Cerebellar cortex (tissue), 1 donor: ENCODE measurements at places on chromosomes 1 and 21.

DNA sequence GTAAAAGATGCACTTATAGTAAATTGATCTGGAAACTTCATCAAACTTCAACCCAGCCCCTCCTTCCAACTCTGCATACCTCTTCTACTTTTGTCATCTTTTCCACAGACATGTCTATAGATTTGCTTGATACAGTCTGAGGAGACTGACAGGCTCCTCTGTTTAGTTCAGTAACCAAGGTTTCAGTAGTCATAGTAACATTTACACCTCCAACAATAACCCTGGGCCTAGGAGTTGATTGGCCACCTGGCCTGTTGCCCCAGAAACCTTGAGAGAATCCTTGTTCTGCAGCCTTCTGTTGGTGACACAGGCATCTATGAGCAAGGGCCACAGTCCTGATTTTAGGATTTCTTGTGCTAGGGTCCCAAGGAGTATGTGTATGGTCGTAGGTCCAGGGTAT lies at the start of gene CFAP141:
TSS of gene CFAP141 (minus strand) at position 138 of the 400 bp plus-strand sequence. CDS start at position 112, 26 bp downstream.
- peak; percentile 26 for DNase-seq

DNA sequence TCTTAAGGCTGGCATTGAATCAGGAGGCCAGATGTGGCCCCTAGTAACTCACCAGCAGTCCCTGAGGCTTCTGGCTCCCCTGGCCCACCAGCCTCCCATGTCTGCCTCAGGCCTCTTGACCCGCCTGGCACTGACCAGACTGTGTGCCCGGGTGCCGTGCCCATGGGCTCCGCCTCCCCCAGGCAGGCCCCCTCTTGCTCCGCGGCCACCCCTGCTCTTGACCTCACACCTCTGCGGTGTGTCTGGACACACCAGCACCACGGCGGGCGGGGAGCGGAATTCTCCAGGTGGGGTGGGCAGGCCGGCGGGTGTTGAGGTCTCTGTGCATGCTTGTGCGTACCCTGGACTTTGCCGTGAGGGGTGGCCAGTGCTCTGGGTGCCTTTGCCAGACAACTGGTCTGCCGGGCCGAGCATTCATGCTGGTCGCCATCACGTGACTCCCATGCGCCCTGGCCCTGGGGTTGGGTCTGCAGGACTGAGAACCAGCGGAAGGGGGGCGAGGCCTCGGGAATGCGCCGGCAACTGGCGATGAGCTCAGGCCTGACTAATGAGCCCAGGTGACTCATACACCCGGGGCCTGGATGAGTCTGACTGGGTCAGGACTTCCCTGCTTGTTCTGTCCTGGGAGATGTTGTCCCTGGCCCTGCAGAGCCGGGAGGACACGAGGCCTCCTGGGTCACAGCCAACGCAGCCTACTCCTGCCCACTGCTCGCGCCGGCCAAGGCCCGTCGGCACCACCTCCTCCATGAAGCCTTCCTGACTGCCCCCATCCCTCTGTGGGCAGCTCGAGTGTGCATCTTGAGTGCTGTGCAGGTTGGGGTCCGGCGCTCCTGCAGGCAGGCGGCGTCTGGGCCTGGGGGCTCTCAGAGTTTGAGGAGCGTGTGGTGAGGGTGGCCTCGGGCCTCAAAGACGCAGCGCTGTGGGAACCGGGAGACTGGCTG lies 22.6 kb downstream of the COL18A1 start:
- DNase-seq = no peak

DNA sequence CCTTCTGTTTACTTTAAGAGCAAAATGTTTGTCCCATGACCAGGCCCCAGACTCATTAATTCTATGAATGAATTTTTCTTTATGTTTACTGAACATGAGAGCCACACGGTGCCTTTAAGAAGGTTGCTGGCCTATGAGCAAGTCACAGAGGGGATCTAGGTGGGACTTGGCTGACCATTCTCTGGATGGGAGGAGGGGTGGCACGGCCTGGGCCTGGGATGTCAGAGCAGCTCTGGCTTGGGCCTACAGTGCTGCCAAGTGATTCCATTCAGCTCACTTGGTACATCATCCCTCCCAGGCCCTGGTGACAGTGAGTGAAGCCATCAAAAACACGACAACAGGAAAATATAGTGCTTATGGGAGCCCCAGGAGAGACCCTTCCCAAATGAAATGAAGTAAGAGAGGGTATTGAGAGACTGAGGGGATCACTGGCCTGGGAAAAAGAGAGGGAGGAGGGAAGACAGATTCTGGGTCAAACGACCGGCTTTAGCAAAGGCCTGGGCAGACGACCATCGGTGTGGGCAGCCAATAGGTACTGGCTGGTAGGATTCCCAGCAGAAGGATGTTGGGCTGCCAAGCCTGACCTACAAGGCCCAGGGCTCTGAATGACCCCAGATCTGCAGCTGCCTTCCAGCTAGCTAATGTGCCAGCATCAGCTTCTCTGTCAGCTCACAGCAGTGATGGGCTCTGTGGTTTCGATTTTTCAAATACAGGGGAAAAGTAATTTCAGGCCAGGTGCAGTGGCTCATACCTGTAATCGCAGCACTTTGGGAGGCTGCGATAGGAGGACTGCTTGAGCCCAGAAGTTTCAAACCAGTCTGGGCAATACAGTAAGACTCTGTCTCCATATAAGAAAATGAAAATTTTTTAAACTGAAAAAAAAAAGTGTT lies 3.3 kb downstream of the TMEM53 start:
- DNase-seq = peak; percentile 50

- peak; percentile 56 for DNase-seq
These were observed 12.5 kb upstream of the GPR153 start for GRCh38 chr1:6273380-6273891.

DNA sequence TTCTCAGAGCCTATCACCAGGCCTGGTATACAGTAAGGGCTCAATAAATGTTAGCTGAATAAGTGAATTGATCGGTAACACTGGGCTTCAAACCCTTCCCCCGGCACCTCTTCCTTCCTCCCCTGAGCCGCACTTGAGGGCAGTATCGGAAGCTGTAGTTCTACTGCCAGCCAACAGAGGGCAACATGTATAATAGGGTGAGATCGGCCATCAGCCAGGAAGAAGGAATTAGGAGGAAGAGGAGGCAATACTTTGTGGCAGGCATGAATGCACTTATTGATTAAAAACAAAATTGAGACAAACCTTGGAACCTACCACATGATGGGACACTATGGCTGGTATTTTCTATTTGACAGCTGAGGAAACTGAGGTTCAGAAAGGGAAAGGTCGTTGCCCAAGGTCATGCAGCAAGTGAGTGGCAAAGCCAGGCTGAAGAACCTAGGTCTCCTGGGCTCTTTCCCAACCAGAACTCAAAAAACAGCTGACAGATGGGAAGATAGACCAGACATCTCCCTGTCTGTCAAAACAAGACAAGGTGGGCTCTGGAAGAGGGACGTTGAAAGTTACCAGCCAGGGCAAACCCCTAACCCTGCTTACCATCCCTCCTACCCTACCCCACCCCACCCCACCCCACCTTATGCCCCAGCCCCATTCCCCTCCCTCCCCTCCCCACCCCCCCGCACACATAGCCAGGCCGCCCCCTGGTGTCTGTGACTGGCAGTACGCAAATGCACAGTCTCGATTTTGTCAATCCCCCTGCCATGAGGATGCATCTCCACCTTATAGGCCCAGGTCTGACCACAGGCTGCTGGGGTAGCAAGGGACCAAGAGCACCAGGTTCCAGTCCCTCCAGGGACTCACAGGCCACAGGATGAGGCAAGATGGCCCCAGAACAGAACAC lies 107.3 kb upstream of the RUNX3 start:
- peak; percentile 40 for DNase-seq

GRCh38 chr21:46183910-46184624 lies at the start of gene SPATC1L:
SPATC1L (minus strand) TSS chr21:46184459; CDS start chr21:46182816, 1,643 bp downstream.
- DNase-seq = peak; percentile 80
